Putamen (tissue), 1 donor: ENCODE measurements at places on chromosomes 11 and 22.

GRCh38 chr22:47091921-47092700 is 329.7 kb downstream of the TBC1D22A start:
- no peak for DNase-seq

DNA sequence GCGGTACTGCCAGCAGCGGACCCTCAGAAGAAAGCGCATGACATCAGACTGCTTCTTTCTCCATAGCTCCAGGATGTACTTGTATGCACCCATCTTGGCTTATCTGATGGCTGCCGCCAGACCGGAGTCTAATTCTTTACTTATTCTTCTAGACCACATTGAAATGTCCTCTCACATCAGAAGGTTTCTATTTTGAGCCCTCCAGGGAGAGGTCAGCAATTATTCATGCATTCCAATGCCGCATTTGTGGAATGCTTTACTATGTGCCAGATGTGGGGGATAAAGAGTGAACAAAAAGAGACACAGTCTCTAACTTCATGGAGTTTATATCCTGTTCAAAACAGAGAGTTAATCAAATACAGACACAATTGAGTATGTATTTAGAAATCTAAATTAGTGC is 230.1 kb downstream of the MIAT start:
- DNase-seq: no peak

GRCh38 chr11:76629853-76630599 is 40.5 kb downstream of the LRRC32 start:
- DNase-seq: no peak

DNA sequence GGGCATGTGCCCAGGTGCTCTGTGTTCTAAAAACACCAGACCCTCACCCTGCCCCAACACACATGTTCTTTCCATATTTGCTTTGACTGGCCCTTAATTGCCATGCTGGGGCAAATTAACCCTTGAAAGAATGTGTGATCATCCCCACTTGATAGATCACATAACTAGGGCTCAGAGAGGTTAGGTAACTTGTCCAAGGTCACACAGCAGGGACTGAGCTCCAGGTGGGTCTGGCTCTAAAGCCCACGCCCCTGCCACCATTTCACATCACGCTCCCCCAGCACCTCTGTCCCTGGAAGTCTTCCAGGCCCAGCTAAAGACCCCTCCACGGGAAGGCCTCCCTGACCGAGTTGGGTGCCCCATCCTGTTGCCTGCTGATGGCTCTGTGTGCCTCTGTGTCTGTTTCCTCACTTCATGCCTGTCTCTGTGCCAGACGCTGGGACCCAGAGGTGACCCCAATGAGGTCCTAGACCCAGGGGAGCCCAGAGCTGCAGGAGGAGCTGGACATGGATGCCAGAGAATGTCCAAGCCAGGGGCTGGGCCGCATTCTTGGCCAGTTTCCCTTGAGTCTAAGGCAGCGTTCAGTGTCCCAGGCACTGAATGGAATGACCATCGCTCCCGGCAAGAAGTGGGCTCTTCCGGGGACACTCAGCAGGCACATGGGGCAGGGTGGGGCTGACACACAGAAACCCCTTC is 79.7 kb downstream of the MYO7A start:
- DNase-seq: no peak
